ENCODE measurements at places on chromosomes 4 and X. TPM values are rescaled to one million over a fixed set of nuclear protein-coding genes. Genes with fewer than 3 reads are reported as not detected.

Gene BBS12
- total RNA-seq, result 2.7 TPM

Gene MAP3K15
- 0.44 TPM for total RNA-seq

- H3K36me3 ChIP-seq, result no peaks in the 10 kb centered on the region
- no peaks in the 10 kb centered on the region for H3K27me3 ChIP-seq
These were observed 81.4 kb upstream of the IGFBP7 start for GRCh38 chr4:57191523-57192034.

DNA sequence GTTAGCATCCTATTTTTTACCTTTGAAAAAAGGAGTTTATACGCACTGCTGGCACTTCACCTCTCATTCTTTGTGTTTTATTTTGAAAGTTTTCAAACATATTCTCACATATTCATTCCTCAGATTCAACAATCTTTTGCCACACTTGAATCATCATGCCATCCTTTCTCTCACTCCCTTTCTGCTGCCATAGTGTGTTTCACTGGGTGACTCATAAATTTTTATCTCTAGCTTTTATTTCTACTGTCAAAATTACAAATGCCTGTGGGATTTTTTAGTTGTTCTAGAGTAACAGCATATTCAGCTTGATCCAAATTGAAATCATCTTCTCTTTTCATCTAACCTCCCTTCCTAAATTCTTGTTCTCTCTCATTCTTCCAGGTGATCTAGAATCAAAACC is 28.0 kb downstream of the MFSD8 start:
- H3K36me3 ChIP-seq, result no peaks in the 10 kb centered on the region
- H3K4me1 ChIP-seq, result no peaks in the 10 kb centered on the region
- H3K4me3 ChIP-seq, result no peak overlapping the region
- H3K27me3 ChIP-seq, result no peaks in the 10 kb centered on the region

DNA sequence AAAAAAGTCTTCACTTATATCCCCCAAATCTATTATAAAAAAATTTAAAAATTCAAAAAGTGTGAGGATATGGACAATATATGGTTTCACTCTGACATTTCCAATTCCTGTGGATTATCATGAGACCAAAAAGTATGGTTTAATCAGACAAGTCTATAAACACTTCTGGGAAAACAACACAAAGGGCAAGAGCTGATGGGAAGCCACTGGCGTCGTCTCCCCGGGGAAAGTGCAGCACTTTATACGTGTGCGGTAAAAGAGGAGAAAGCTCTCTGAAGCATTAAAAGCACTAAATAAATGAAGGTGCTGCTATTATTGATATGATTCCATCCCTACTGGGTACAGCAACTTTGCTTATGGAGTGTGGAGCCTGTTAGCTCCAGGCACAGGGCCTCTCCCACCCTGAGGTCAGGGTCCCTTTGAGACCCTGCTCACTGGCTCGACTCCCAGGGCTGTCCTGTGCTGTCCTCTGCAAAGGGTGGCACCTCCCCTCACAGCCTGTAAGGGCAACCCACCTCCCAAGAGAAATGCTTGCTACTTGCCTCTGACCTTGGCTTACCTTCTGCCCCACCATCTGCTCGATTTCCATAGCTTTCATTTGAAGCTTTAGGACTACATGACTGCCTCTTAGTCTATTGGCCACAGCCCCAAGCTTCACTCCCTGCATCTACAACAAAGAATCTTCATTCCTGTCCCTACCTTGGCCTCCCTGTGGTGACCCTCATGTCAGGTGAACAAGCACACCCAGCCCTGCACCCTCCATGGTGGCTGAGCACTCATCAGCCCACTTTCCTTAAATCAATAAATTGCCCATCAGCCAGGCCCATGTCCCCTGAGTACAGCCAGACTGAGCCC is 248.6 kb downstream of the HNRNPD start:
- no peak overlapping the region for H3K27ac ChIP-seq
- no peak overlapping the region for H3K4me3 ChIP-seq
- no peak for DNase-seq
- H3K36me3 ChIP-seq, result no peaks in the 10 kb centered on the region
- no peaks in the 10 kb centered on the region for H3K27me3 ChIP-seq
- H3K4me1 ChIP-seq, result no peaks in the 10 kb centered on the region

GRCh38 chr4:144748814-144749555 is 103.0 kb downstream of the HHIP start:
- H3K27me3 ChIP-seq, result no peaks in the 10 kb centered on the region
- no peak overlapping the region for H3K4me3 ChIP-seq
- no peaks in the 10 kb centered on the region for H3K4me1 ChIP-seq
- H3K27ac ChIP-seq, result no peak overlapping the region
- no peak for DNase-seq

DNA sequence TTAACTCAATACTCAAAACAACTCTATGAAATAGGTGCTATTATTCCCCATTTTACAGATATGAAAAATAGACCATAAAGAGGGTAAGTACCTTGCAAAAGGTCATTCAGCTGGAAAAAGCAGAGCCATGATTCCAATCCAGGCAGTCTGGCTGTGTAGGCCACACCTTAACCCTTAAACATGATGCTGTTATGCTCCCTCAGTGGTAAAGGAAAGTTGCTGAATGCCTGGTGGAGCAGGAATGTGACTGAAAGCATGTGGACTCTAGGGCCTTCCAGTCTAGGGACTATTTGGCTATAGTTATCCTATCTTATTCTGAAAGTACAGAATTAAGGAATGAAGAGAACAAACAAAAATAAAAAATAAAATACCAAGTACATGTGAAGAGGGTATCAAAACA is 19.6 kb downstream of the RP2 start:
- no peaks in the 10 kb centered on the region for H3K27me3 ChIP-seq
- H3K27ac ChIP-seq, result no peak overlapping the region
- H3K4me1 ChIP-seq, result no peaks in the 10 kb centered on the region
- H3K4me3 ChIP-seq, result no peak overlapping the region

DNA sequence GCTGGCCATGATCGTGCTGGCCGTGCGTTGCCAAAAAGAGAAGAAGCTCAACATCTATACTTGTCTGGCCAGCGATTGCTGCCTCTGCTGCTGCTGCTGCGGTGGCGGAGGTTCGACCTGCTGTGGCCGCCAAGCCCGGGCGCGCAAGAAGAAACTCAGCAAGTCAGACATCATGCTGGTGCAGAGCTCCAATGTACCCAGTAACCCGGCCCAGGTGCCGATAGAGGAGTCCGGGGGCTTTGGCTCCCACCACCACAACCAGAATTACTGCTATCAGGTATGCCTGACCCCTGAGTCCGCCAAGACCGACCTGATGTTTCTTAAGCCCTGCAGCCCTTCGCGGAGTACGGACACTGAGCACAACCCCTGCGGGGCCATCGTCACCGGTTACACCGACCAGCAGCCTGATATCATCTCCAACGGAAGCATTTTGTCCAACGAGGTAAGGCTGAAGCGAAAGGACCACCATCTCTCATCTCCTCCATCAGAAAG is 3.3 kb downstream of the PCDH10 start:
- H3K27ac ChIP-seq, result no peak overlapping the region
- no peaks in the 10 kb centered on the region for H3K36me3 ChIP-seq
- peaks cover 58% of the 10 kb centered on the region for H3K4me1 ChIP-seq

- no peaks in the 10 kb centered on the region for H3K36me3 ChIP-seq
- no peak overlapping the region for H3K4me3 ChIP-seq
- H3K27me3 ChIP-seq, result no peaks in the 10 kb centered on the region
- no peak overlapping the region for H3K27ac ChIP-seq
These were observed 622.7 kb downstream of the RAPGEF2 start for GRCh38 chr4:159725571-159725970.

- no peaks in the 10 kb centered on the region for H3K36me3 ChIP-seq
- no peaks in the 10 kb centered on the region for H3K27me3 ChIP-seq
- no peak overlapping the region for H3K27ac ChIP-seq
- peaks cover 11% of the 10 kb centered on the region for H3K4me1 ChIP-seq
- H3K4me3 ChIP-seq, result no peak overlapping the region
These were observed 145.9 kb downstream of the CPEB2 start for GRCh38 chr4:15148199-15148598.

- H3K27me3 ChIP-seq, result no peaks in the 10 kb centered on the region
- H3K27ac ChIP-seq, result peak overlapping the region; percentile 66
- H3K4me1 ChIP-seq, result peaks cover 8% of the 10 kb centered on the region
- DNase-seq, result no peak
- H3K36me3 ChIP-seq, result no peaks in the 10 kb centered on the region
These were observed 12.1 kb upstream of the CC2D2A start for GRCh38 chr4:15457406-15458201.

- no peak for DNase-seq
- no peak overlapping the region for H3K27ac ChIP-seq
- no peaks in the 10 kb centered on the region for H3K27me3 ChIP-seq
- no peaks in the 10 kb centered on the region for H3K4me1 ChIP-seq
- H3K4me3 ChIP-seq, result no peak overlapping the region
- H3K36me3 ChIP-seq, result no peaks in the 10 kb centered on the region
These were observed 214.2 kb downstream of the GPC3 start for GRCh38 chrX:133771086-133771646.
